ENCODE measurements at places on chromosomes 6 and 20.
A peak's percentile ranks its signal among the peaks of the same experiment; 100 is the strongest.

- no peak for DNase-seq
Measured at GRCh38 chr6:10577112-10577511, 56.0 kb downstream of the GCNT2 start.

- no peak for DNase-seq
Measured at GRCh38 chr6:113505084-113505699, 352.0 kb upstream of the MARCKS start.

DNA sequence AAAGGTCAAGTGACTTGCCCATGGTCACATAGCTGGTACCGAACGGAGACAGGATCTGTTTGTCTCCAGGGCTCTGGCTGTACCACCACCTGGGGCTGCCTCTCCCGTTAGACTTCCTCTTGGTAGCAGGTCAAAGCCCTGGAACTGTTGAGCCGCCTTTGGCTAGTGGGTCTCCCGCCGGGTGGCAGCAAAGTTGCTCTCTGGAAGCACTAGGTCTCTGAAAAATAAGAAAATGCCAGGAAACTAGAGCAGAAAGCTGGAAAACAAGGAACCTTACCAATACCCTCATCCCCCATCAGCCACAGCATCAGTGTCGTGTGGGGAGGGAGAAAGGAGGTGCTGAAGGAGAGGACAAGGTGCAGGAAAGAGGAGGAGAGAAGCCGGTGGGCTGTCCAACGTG, 291.0 kb upstream of the SUPT3H start:
- DNase-seq: no peak

DNA sequence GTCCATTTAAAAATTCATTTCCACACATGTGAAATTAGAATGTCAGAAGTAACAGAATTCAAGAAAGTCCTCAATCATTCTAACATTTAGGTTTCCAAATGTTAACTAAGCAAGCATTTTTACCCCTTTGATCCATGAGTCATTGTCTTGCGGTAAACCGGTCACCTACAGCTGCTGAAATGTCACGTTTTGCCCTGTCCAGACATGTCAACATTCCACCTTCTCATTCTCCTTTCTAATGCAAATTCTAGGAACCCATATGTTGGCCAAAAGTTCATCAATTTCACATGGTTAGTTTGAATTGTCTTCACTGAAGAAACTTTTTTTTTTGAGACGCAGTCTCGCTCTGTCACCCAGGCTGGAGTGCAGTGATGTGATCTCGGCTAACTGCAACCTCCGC, 117.2 kb downstream of the IPCEF1 start:
- no peak for DNase-seq

GRCh38 chr6:37920667-37921066, 101.1 kb downstream of the ZFAND3 start:
- DNase-seq: no peak

GRCh38 chr6:161921602-161922395, 647.9 kb upstream of the AGPAT4 start:
- DNase-seq: peak; percentile 65

DNA sequence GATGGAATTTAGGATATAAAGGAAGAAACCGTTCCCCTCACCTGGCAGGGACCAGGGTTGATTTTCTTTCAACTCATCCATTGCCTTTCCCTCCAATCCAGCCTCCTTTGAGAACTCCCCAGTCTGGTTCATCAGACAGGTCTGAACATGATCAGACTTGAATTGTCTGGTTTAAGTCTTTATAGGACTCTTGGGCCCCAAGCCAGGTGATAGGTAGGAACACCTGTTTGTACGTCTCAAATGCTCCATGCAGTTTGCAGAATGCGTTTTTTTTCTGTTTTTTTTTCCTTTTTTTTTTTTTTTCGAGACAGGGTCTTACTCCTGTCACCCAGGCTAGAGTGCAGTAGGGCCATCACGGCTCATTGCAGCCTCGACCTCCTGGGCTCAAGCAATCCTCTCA, 4.1 kb upstream of the CEP250 start:
- no peak for DNase-seq

- DNase-seq: no peak
Measured at GRCh38 chr20:56689852-56690485, 60.9 kb downstream of the TFAP2C start.

Measured in spinal cord (tissue), 10 donors.